ENCODE measurements at places on chromosomes 13 and 19. TPM values are rescaled to one million over a fixed set of nuclear protein-coding genes. Genes with fewer than 3 reads are reported as not detected.

PCDH20 gene
- 1.4 TPM for total RNA-seq

PGLYRP2 gene
- not detected for total RNA-seq

SIGLEC9 gene
- 2.2 TPM for total RNA-seq

METTL21C gene
- total RNA-seq, result not detected

MIA gene
- 23.3 TPM for total RNA-seq

OSCAR gene
- 0.27 TPM for total RNA-seq

NTN5 gene
- not detected for total RNA-seq

RNASEH2A gene
- total RNA-seq, result 4.0 TPM

ZGLP1 gene
- 1.9 TPM for total RNA-seq

CERS1 gene
- total RNA-seq, result not detected

SHISA7 gene
- total RNA-seq, result 0.75 TPM

LRRC63 gene
- 0.32 TPM for total RNA-seq

MCEMP1 gene
- not detected for total RNA-seq

Measured in transverse colon (tissue), 4 donors.